Activated CD8-positive, alpha-beta memory T cell treated with anti-CD3 and anti-CD28 coated beads for 1 hour (primary cell): ENCODE measurements at places on chromosomes 7 and 10.

DNA sequence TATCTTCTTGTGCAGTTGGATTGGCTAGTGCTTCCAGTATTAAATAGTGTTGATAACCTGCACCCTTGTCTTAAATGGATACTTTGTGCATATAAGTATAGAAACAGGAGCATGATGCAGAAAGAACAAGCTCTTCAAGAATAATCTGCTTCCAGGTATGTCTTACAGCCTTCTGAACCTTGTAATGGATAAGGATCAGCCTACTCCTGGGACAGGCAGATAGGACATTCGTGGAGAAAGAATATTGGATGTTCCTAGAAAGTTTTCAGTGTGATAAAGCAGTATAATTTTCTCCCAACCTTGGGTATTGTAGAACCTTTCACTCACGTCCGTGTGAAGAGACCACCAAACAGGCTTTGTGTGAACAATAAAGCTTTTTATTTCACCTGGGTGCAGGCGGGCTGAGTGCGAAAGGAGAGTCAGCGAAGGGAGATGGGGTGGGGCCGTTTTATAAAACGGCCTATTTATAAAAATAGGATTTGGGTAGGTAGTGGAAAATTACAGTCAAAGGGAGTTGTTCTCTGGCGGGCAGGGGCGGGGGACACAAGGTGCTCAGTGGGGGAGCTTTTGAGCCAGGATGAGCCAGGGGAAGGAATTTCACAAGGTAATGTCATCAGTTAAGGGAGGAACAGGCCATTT lies 27.2 kb downstream of the C1GALT1 start:
- DNase-seq: no peak

DNA sequence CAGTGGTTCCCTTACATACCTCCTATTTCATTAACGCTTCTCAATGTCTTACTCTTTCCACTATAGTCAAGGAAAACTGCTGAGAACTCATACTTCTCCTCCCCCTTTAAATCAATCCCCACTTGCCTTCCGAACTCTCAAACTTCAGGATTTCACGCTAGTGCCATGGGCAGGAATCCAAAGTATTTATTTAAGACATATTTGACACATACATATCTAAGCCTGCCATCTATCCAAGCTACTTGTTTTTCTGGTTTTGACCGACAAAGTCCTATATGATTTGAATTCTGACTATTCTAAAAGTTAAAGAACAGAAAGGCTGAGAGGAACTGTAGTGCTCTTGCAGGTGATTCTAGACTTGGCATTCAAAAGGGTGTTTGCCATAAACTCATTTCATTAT lies 51.8 kb downstream of the CCDC6 start:
- no peak for DNase-seq

- DNase-seq: no peak
Observed at GRCh38 chr10:133224756-133225372, 5.2 kb upstream of the UTF1 start.

- no peak for DNase-seq
Observed at GRCh38 chr10:127612-128432, 7.4 kb upstream of the ZMYND11 start.

- no peak for DNase-seq
Observed at GRCh38 chr7:142787783-142788182, 17.0 kb downstream of the PRSS2 start.

GRCh38 chr7:121919986-121920385 lies 47.0 kb downstream of the PTPRZ1 start:
- no peak for DNase-seq

DNA sequence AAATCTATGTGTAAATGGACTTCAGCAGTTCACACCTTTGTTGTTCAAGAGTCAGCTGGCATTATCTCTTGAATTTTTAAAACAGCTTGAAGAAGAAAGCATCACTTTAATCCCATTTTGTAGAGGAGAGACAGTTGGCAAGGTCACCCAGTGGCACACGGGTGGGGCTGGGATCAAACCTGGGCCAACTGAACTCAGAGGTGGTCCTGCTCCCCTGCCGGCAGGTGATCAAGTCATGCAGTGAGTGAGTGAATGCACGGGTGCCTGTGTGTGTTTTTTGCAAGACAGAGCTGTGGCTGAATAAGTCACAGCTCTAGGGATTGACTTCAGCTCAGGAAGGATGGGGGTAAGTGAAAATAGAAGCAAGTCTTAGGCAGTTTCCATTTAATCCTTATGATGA lies 9.5 kb downstream of the GHRHR start:
- DNase-seq: no peak

DNA sequence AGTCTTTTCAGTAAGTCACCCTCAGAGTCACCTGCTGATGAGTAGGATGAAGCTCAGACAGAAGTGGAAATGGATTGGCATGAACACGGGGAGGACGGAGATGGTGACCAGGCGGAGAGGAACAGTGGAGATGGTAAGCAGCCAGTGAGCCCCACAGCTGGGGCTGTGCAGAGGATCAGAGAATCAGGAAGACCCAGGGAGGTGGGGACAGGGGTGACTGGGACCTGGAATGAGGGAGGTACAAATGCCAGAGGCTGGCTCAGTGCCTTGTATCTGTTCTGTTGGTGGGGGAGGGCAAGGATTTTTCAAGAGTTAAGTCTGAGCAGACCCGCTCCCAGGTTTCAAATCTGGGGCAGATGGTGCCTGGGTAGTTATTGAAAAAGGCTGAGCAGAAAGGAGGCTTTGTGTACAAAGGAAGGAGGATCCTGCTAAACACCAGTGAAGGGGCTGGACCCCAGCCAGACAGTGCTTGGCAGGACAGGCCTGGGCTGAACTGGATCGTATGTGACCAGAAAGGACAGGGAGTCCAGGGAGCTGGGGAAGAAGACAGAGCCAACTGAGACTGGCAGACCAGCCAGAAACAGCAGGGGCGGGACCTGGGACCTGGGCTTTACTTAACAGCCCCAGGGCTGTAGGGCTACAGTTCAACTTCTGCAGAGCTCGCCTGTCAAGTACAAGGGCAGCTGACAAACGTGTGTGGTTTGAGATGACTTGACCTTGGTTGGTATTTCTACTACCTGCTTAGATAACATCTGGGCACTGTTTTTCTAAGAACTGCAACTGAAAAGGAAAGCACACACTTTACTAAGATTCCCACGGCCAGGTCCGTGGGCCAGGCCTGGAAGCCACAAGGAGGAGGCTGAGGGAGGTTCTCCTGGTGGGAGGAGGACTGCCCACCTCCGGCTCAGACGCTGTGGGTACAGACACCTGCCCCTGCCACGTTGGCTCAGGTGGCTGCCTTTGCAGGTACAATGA lies 13.2 kb upstream of the FRMPD2 start:
- DNase-seq: no peak

DNA sequence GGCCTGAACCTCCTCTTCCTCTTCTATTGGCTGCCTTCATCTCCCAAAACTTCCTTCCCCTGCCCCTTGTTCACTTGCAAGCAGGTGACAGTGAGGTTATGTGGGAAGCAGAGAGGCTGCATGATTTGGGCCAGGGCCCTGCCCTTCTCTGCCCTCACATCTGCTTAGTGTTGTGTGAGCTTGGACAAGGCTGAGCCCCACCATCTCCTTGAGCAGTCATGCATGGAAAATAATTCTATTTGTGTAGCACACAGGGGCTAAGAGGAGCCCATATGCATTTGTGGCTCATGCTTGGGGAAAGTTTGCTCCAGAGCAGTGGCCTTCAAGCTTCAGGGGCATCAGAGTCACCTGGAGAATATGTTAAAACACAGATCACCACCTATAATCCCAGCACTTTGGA lies 26.8 kb upstream of the AQP1 start:
- DNase-seq: no peak

DNA sequence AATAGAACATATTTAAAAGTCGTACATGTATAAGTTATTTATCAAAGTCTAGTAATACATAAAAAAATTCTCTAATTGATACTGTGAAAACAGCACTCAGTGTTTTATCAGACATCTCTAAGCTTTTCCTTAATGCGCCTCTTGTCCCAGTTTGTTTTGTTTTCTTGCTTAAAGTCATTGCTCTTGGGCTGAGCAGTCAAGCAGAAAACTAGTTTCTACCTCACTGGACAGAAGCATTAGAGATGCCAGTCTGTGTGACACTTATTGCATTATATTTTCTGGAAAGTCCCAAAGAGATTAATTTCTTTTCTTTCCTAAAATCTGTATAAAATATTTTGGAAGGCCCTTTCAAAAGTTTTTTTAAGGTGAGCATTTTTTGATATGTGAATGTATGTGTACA lies 236.2 kb downstream of the PCLO start:
- no peak for DNase-seq

DNA sequence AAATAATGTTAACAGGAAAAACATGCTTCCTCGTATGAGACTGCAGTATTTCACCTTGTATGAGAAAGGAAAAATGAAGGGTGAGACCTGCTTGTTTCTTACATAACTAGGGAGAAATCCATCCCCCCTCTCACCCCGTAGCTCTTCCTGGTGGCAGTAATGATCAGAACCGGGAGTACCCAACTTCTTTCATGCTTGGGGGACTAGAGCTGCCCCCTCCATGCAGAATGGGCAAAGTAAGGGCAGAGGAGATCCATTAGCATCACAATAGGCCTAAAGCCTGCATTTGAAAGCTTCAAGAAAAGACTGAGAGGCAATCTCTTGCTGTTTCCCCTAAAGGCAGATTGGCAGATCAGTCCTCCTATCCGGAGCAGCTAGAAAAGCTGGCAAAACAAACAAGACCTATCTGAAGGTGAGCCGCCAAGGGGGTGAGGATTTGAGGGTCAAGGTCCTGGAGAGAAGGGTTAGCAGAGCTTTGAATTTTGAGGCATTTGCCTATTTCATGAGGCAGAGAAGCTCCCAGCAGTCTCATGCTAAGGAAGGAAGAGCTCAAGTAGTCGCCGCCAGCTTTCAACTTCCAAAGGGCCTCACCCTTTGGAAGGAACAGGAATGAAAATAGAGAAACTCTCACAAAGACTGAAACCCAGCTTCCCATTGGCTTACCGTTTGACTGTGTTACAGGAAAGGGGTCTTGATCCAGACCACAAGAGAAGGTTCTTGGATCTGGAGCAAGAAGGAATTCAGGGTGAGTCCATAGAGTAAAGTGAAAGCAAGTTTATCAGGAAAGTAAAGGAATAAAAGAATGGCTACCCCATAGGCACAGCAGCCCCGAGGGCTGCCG lies 36.2 kb downstream of the BAG3 start:
- no peak for DNase-seq

DNA sequence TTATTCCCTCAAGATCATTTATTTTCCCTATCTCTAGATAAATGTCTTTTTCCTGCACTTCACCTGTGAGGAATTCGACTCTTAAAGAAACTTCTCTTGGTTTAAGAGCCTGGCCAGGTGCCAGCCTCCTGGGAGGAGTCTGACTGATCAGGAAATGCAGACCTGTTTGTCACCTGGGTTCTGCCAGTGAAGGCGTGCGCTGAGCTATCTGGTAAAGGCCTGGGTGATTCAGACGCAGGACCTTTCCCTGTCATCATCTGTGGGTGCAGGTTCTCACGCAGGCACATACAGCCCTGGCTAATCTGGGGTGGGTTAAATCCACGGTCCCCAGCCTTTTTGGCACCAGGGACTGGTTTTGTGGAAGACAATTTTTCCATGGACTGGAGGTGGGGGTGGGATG lies 65.3 kb upstream of the AQP1 start:
- DNase-seq: no peak

GRCh38 chr7:54705436-54705835 lies 53.6 kb downstream of the SEC61G start:
- DNase-seq: no peak

DNA sequence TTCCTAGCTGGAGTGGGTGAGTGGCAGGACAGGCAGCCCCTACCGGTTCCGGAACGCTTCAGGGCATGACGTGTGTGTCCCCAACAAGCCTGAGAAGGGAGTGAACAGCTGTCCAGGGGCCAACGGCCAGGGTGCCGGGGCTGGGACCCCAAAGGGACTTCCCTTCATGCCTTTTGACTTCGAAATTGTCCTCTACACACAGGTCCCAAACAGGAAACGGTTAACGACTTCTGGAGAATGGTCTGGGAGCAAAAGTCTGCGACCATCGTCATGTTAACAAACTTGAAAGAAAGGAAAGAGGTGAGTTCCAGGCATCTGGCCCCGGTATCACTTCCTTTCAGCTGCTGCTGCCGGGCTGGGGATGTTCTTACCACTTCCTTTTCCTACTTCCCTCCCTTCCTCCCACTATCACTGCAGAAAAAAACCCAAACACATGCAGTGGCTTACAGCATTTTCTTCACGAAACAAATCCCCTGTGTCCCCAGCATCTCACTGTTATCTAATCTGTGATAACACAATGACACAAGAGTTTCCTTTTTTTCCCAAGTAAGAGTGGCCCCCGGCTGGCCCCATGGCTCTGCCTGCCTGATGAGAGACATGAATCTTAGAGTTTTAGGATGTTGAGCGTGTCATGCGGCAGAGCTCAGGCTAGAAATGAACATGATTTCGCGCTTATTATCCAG lies 63.2 kb downstream of the MKI67 start:
- no peak for DNase-seq

DNA sequence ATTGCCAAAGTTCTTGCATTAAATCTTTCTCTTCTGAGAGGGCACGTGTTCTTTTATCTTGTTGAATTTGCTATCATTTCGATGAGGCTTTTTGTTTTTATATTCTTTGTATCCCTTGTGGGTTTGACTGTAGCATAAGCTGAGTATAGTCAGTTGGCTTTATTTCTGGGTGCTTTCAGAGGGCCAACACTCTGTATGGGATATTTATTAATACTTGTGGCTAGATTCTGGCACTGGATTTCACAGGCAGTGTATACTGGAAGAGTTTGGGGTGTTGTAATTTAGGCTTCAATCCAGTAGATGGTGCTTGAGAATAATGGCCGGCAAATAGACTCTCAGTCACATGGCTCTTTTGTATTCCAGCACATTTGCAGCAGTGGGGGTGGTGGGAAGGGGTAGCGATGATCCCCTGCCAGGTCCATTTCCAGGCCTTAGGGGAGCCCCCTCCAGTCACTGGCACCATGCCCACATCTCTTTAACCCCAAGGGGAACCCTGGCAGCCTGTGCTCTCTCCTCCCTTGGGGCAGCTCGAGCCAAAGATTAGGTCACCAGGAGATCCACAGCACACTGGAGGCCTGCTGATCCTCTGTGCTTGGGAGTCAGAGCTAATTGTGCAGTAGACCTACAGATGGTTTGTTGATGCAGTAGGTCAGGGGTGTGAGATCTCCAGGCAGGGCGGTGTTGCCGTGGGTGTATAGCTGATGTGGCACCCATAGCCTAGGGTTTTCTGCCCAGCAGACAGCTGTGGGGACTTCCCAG lies 81.8 kb downstream of the PTPN20 start:
- DNase-seq: no peak
